ENCODE measurements at places on chromosomes 6 and 20.
A peak's percentile ranks its signal among the peaks of the same experiment; 100 is the strongest.

GRCh38 chr6:32879691-32880090 lies 25.7 kb downstream of the PSMB9 start:
- DNase-seq, result no peak

- no peak for DNase-seq
Observed at GRCh38 chr20:11671015-11671511, 246.6 kb upstream of the BTBD3 start.

DNA sequence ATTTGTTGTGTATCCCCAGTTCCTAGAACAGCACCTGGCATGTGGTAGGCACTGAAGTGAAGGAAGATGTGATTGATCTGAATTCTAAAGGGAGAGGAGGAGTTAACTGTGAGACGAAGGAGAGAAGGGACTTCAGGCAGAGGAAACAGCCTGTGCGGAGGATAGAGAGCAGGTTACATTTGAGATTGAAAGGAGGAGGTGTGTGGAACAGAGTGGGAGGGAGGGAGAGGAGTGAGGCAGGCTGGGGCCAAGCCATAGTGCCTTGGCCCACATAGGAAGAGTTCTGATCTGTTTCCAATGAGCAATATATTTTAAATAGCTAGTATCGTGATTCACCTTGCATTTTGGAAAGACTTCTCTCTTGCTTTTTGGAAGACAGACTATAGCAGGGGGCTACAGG lies 13.9 kb upstream of the MROH8 start:
- no peak for DNase-seq

GRCh38 chr6:143213859-143214376 lies 153.2 kb downstream of the AIG1 start:
- DNase-seq, result no peak

DNA sequence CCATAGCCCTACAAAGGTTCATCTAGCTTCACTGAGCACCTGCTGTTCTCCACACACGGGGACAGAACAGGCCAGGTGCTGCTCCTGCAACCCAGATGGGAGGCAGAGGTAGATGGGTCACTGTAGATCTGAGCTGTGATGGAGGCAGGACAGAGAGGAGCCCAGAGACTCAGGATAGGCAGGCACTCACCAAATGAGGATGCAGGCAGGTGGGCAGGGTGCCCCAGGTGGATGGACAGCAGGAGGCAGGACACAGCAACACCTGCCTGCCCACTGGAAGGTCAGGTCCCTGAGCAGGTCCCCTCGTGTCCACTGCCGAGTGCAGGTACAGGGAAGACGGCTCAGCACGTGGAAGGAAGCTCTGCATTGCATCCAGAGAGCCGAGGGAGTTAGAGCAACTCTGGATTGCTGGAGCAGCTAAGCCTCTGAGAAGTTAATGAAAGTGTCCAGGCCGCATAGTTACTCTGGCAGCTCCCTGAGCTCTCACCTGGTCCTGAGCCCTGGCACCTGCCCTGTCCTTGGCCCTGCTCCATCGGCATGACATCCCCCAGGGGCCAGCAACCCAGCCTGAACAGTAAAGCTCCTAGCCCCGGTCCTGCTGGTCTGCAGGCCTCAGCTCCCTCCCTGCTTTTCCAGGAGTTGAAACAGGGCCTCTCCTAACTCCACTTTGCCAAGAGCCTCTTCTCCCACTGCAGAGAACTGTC lies 4.9 kb upstream of the YTHDF1 start:
- no peak for DNase-seq

- DNase-seq, result peak; percentile 42
Observed at GRCh38 chr6:70413992-70414494, 735 bp downstream of the FAM135A start.

- DNase-seq, result peak; percentile 87
Observed at GRCh38 chr20:31849306-31849930, 4.0 kb upstream of the FOXS1 start.

GRCh38 chr20:25676164-25676809 lies 20.4 kb downstream of the ZNF337 start:
- no peak for DNase-seq

DNA sequence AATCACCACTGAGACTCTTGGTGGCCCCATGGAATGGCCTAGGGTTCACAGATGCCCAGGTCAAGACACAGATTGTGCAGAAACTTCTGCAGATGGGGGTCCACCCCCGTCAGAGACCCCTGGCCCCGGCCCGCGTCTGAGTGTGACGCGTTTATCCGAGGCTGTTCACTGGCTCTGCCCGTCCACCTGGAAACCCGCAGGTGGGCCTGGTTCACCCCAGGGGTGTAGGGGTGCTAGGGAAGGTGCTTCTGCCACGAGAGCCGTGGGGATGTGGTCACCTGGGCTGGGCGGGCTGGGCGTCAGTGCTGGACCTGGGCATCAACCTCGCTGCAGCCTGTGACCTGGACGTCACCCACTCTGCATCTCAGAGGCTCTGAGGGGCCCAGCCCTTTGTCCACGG lies 39.5 kb upstream of the GATA5 start:
- DNase-seq, result no peak

DNA sequence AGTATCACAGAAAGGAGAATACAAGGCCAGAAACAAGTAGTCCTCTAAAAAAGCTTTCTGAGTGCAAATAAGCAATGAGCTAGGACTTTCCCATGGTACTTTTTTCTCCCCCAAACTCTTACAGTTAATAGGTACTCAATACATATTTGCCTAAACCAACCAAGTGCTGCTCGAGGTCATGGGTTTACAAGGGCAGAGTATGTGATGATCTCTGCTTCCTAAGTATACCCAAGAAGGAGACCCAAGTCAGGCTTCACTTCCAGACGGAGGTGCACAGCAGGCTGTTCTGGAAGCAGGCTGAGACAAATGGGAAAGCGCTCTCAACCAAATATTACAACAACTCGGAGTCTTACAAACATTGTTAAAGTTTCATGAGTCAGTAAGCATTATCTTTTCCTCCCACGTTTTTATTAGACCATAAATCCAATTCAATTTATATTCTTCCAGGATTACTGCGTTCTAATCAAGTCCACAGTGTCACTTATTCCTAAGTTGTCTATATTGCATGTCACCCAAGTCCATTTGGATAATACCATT lies 8.1 kb downstream of the FYN start:
- no peak for DNase-seq

DNA sequence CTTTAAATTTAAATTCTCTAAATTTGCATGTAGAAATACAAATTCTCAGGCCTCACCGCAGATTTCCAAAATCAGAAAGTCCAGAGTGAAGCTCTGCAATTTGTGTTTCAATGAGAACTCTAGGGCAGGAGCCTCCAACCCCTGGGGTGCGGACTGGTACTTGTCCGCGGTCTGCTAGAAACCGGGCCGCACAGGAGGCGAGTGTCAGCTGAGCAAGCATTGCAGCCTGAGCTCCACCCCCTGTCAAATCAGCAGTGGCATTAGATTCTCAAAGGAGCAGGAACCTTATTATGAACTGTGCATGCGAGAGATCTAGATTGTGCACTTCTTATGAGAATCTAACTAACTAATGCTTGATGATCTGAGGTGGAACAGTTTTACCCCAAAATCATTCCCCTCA lies 203.0 kb upstream of the PCSK2 start:
- DNase-seq, result no peak

DNA sequence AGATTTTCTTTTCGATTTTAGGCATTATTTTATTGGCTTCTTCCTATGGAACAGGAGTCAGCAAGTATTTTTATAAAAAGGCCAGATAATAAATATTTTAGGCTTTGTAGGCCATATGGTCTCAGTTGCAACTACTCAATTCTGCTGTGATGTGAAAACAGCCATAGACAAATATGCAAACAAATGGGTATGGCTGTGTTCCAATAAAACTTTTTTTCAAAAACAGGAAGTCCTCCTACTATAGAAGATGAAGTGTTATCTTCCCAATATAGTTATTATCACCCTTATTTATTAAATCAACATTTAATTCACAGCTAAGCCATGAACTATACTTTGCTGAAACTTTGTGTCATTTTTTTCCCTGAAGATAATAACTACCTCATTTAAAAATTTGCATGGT lies 57.2 kb downstream of the CHD6 start:
- DNase-seq, result no peak

GRCh38 chr20:50438986-50439407 lies 71.2 kb upstream of the PTPN1 start:
- DNase-seq, result no peak

GRCh38 chr6:75611702-75612375 lies 10.2 kb downstream of the SENP6 start:
- no peak for DNase-seq

- no peak for DNase-seq
Observed at GRCh38 chr6:115765966-115766365, 294.7 kb downstream of the FRK start.

- no peak for DNase-seq
Observed at GRCh38 chr20:62339647-62340062, 27.5 kb downstream of the LAMA5 start.

DNA sequence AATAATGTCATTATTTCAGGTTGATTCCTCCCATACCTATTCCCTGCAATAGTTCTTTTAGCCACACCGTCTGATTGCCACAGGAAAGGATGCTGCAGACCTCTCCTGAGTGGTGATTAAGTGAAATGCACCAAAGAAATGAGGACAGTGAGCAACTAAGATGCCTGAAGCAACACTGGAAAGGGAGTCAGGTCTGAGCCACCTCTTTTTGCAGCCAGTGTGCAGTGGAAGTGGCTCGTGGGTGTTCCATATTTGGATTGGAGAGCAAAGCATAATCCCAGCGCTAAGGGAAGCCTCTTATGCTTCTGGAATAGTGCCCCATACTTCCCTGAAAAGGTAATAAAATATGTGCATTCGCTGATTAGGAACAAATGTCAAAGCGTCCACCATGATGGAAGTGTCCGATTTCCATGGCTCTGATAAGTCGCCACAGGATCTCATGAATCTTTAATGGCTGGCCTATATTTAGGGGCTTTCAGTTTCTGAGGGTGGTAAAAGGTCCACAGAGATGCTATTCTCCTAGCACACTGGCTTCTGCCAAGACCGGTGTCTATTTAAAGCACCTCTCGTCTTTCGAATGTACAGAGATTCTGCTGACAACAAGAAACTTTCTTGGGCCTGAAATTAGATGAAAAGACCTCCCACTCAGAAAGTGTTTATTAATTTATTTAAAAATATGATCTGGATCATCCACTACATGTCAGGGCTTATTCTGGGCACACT lies 253.9 kb downstream of the SLC24A3 start:
- DNase-seq, result no peak

- DNase-seq, result no peak
Observed at GRCh38 chr6:135283926-135284325, 102.8 kb downstream of the MYB start.

- DNase-seq, result no peak
Observed at GRCh38 chr6:69038841-69039240, 403.8 kb downstream of the ADGRB3 start.

DNA sequence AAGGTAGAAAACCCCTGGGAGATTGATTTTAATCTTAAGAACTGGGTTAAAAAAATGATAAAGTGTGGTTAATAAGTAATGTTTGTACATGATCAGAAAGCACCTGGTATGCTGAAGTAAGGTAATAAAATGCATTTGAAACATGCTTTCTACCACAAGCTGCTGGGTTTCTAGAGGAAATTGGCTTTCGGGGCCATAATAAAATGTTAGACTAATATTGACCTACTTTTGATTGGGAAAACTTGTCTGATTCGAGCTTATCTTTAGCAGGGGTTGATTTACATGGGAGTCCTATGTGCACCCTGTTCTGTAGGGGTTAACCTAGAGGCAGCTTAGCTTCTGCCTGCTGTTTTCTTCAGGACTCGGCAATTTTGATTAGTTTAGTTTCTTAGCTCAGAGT lies 50.5 kb downstream of the CRYBG1 start:
- DNase-seq, result no peak

DNA sequence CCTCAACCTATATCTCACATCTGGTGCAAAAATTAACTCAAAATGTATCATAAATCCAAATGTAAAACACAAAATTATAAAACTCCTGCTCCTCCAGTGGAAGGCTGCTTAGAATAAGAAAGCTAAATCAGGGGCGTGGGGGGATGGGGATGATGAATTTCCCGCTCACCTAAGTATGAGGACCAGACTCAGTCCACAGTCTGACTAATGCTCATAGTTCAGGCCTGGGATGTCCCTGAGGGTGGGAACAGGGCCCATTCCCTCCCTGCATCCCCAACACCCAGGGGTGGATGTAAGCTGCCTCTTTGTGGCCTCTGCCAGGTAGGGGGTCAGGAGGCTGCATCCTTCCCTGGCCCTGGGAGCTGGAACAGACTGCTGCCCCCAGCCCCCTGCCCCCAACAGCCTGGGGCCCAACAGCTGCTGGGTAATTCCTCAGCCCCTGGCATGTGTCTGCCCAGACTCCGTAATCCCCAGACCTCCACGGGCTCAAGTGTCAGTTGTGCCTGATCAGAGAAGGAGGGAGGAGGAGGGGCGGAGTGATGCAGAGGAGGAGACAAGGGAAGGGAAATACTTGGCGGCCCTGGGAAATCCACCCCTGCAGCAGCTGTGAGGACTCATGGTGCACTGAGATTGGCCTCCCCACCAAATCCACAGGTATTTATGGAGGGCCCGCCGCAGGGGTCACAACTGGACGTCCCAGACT lies 224.5 kb downstream of the PREX1 start:
- DNase-seq, result no peak

DNA sequence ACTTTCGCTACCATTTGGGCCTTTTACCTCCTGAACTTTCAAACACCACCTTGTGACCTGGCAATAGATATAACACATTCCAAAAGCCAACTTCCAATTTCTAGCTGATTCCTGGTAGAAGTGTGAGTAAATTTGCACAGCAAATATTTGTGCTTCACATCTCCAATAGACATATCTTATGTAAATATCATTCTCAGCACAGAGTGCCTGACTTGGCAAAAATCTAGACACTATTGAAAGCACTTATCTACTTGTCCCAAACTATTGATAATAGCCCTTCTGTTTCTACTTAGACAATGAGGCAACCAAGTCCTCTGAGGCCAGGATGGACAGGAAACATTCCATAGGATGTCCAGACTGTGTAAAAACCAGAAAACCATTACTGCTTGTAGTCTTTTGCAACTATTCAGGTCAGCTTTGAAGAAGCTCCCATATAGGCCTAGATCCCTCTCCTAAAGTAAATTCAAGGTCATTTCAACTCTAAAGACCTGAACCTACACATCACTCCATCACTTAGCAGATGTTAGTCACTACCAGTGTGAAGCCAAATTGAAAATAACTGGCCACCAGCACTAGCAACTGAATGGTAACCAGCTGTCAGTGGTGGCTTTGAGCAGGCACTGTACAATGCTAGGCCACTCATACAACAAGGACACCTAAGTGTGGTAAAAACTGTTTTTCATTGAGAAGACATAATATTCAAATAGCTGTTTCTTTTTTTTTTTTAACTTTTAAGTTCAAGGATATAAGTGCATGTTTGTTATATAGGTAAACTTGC lies 95.3 kb upstream of the RSPO3 start:
- no peak for DNase-seq

- no peak for DNase-seq
Observed at GRCh38 chr6:166588691-166589336, 2.3 kb upstream of the RAMACL start.

All from NCI-H1105 treated with DMSO at 0.1 percent for 48 hours (cell line).